NCI-H1048 (cell line): ENCODE measurements at places on chromosomes 12 and 14.

DNA sequence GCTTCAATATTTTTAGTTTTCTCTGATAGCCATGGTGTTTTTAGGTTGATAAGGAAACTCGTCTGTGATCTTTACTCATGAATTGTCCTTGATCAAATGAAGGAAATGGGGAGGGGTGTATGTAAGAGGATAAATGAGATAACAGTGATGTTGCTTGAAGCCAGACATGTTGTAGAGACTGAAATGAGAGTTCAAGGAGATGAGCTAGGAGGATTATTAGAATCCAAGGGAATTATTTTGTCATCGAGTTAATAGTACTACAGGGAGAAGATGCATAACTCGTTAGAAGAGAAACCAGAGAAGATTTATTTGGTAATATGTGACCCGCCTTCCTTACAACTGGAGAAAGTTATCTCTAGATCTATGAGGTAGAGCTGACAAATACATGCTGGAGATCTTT, 371.3 kb upstream of the DDHD1 start:
- no peak for DNase-seq

GRCh38 chr12:112017041-112017440, 3.8 kb downstream of the ERP29 start:
- DNase-seq: no peak

GRCh38 chr12:127230843-127231260, 1036.1 kb upstream of the TMEM132C start:
- no peak for DNase-seq

DNA sequence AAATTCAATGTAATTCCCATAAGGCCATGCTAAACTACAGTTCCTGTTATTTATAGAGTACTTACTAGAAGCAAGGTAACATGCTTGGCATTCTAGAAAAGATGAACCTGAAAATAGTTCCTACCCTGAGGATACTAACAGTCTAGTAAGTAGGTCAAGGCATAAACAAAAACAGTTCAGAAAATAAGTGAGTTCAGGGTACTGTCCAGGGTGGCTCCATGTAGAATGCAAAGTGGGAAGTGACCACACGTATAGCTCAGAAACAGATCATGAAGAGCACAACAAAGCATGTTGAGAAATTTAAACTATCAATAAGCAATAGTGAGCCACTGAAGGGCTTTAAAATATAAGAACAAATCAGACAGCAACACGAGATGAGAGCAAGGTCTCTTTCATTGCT, 2.3 kb downstream of the TMED10 start:
- no peak for DNase-seq

DNA sequence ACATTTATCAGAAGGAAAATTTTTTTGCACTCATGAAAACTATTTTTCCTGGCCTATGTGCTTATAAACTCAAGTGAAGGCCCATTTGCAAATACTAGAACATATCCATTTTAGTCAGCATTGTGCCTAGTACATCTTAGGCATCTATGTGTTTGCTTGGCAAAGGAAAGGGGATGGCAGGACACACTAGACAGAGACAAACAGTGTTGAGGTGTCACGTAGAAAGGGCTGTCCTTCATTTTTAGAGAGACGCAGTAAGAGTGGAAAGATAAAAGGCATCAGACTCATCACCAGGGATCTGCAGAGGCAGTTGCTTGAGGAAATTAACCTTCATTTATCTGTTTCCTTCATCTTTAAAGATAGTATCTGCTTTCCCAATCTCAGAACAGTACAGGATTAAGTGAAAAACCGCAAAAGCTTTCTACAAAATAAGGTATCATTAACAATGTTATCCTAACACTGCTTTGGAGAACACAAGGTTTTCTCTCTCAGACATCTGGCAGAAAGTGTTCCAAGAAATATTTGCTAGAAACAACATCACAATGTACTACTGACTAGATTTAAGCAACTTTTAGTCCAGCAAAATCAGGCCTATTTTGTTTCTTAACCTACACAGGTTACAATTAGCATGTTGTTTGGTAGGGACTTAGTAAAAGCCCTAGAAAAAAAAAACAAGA, 2.0 kb downstream of the YBX3 start:
- DNase-seq: no peak
